ENCODE measurements at places on chromosomes 3 and 15.

DNA sequence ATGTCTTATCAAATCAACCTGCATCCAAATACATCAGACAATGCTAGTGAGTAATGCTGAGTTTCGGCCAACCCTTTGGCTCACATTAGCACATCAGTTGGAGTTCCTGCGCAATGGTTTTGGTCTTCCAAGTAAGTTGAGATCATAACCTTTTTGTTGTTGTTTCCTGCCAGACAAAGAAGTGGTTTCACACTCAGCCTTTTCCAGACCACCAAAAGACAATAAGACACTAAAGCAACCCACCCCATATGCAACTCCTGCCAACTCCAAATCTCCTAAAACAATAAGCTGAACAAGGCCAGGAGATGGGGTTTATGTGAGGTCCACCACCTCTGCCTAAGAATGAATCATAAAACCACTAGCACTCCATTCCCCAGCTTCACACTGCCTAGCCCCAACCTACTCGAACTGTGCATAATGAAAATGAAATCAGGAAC, 177.0 kb downstream of the ERC2 start:
- no peak for DNase-seq

GRCh38 chr3:78277220-78277619, 1237.3 kb downstream of the ROBO2 start:
- DNase-seq = no peak

GRCh38 chr3:197709135-197709534, 27.6 kb downstream of the RUBCN start:
- DNase-seq = no peak

GRCh38 chr3:191378142-191378812, 48.0 kb upstream of the UTS2B start:
- DNase-seq = no peak

DNA sequence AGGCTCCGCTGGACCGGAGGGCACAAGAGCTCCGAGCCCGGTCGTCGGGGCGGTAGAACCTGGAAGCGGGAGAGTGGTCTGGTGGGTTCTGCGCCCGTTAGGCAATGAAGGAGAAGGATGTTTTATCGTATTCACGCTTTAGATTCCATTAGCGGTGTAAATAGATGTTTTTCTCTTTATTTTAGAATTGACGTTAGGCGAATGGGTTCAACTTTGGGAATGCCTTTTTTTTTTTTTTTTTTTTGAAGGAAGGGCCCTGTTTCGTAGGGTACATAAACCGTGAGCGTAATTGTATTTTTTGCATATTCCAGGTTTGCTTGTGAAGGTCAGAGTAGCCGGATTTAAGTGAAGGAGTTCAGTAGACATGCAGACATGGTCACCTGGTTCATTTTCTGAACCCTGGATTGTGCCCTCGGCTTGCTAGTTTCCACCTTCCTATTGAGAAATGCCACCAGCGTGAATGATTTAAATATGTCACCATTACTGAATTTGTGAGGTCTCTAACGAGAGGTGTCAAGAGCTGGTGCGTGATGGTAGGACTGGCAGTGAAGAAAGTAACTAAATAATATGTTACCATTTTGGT, 808 bp downstream of the RBM6 start:
- DNase-seq = no peak

DNA sequence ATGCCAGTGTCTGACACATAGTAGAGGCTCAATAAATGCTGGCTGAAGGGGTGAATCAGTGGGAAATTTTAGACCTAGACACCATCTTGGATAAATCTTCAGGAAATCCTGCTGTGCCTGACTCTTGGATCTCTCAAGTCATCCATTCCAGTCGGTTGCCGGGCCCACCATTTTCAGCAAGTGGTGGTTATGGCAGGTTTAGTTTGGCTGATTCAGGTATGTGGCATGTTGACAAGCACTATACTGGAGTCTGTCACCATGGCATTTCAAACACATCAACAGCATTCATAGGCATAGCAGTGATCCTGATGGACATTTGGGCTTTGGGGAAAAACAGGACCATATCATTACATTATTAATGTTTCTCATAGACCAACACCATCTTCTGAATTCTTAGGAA, 25.7 kb upstream of the APH1B start:
- DNase-seq = no peak

DNA sequence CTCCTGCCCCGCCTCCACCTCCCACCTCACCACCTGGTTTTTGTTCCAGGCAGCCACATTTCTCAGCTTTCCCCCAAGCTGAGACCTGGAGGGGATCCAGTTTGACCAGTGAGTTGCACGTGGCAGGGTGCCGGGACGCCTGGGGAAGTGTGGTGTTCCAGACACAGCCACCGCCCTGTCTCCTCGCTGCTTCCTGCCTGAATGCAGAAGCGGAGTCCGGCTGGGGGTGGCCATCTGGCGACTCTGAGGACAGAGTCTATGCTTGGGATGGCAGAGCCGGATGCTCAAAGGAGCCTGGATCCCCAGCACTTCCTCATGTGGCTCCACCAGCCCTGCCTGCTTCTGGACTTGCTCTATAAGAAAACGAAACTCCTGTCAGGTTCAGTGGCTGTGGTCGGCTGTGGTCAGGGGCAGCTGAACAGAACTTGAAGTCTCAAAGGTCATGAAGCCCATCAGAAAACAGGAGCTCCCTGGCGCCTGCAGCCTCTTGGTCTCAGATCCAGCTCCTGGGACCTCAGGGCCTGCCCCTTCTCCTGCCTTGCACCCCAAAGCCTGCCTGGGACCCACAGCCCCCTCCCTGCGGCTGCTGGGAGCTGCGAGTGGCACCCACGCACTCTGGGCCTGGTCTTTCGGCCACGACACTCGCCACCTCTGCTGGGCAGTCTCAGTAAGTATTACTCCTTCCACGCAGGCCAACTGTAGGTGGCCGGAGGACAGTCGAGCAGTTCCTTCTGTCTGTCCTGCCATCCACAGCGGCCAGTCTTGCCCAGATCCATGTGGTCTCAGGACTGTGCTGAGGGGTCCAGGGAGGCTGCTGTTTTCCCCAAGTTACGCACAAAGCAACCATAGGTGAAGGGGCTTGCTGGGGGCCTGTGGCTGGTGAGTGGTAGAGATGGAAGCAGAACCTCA, 112.8 kb upstream of the MEF2A start:
- DNase-seq = no peak

- DNase-seq = no peak
Observed at GRCh38 chr15:91894606-91895005, 41.1 kb downstream of the SLCO3A1 start.

DNA sequence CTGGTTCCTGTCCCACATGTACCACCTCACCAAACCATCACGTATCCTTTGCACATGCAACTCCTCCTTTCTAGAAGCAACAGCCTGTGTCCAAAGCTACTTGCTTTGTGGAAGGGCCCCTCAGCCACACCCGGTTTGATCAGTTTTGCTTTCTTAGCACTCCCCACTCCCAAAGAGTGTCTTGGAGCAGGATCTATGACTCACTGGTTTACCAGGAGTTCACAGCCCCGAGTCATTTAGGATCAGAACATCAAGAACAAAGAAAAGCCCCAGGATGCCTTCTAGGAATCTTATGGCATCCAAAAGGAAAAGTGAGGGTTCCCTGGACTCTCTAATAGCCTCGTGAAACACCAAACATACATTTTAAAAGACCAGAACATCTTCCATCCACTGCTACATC, 50.7 kb upstream of the IGF1R start:
- DNase-seq = no peak

GRCh38 chr15:60695713-60696522, 217.0 kb upstream of the ICE2 start:
- peak; percentile 17 for DNase-seq

DNA sequence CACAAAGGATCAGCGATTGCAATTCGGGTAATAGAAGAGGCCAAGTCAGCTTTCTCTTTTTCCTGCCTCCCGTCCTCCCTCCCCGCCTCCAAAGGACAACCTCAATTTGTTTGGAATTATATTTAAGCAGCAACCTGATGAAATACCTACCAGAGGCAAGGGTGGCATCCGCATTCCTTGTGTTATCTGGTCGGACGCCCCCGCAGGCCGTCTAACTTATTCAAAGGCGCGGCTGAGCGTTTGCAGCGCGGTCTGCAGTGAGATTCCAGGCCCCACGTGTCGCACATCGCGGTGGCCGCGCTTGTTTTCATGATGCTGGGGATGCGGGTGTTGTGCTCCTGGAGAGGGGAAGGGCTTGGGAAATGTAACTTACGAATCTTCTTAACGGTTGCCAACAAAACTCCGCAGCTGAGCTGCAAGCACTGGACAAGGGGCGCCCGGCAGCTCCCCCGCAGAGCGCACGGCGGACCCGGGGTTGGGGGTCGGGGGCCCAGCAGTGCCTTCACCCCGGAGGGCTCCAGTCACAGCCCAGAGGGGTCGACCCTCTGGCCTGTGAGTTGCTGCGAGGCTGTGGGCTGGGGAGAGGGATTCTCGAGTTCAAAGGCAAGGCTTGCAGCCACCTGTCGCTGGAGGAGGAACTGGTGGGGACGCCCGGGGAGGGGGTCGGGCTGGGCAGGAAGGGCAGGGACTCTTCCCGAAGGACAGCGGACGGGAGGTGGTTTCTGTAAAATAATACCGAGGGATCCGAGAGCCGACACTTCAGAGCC, 20.5 kb upstream of the RGMA start:
- no peak for DNase-seq

DNA sequence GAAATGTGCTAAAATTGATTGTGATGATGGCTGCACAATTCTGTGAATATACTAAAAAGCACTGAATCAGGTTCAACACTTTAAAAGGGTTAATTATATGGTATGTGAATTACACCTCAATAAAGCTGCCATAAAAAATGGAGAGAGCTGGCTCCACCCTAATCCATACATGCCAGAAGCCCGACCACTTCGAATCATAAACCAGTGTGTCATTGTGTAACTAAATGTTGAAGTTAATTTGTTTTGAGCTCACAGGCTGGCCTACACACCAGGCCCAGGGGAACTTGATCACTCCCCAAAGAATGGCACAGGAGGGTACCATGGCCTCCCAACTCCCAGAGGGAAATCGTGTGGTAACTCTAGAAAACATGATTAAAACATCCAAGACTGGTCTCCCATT, 14.0 kb downstream of the PLCD1 start:
- no peak for DNase-seq

- no peak for DNase-seq
Observed at GRCh38 chr15:89125088-89125826, 37.0 kb downstream of the ABHD2 start.

DNA sequence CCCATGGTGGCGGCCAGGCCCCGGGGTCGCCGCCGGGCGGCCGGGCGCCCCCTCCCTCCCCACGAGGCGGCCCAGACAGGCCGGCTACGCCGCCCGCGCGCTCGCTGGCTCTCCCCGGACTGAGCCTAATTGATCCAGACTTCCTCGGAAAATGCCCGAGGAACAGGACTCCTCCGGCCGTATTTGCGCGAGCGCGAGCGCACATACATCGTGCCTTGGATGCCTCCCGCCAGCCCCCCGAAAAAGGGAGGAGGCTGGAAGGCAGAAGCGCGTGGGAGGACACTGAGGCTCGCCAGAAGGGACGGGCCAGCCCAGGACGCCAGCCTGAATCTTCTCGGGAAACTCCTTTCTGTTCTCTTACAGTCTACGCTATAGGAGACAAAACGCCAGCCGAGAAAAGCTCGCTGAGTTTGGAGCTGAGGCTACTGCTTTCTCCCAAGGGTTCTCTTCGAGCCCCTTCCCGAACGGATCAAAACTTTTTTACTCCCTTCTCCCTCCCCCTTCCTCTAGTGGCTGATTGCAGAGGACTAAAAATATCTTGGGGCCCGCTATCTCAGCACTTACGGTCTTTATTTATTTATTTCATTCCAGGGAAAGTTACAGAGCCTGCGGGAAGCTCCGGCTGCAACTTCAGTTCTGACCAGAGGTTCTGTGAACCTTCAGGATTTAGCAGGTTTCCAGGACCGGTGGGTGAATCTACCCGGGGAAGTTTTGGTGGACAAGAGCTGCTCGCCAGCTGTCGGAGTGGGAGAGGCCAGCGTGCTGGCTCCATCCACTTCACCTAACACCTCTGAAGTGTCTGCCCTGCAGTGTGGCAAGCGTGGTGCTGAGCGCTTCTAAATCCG, at the start of gene PDZRN3:
Gene PDZRN3 (minus strand): TSS at position 121 of the 845 bp plus-strand sequence.
- no peak for DNase-seq

DNA sequence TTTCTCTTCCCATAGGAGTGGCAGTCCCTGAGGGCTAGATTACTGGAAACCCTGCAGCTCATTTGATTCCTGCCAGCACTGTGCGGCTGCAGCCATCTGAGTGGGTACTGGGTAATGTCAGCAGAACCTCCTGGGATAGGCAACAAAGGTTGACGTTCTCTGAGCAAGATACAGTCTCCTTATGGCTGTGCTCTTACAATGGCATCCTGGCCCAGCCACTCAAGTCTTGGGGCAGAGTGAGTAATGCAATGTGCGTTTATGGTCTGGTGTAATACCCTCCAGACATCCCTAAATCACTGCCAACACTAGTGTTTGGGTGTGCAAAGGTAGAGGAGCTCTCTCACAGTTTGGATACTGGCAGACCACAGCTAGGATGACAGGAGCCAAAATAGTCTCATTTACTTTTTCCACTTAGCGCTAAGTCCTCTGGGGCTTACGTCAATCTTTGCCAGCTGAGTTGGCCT, 775.8 kb downstream of the ZNF385D start:
- no peak for DNase-seq

- DNase-seq = no peak
Observed at GRCh38 chr3:119659606-119660291, 640 bp downstream of the POPDC2 start.

DNA sequence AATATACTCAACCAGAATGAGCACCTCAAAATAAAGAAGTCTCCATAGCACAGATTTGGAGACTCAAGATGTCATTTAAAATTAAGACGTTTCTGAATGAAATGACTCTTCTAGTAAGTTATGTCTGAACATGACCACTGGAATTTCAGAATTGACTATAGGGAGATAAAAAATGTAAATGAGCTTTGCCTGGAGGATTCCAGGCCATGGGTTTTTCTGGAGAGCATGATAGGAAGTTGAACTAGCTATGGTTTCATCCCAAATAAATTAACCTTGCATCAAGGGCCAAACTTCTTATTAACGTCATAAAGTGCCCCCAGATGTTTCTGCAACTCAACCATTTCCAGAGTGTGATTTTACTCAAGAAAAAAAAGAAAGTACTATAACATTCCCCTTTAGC, 222.6 kb upstream of the NR2F2 start:
- DNase-seq = no peak

- no peak for DNase-seq
Observed at GRCh38 chr3:185930393-185931107, 7.3 kb downstream of the TRA2B start.

DNA sequence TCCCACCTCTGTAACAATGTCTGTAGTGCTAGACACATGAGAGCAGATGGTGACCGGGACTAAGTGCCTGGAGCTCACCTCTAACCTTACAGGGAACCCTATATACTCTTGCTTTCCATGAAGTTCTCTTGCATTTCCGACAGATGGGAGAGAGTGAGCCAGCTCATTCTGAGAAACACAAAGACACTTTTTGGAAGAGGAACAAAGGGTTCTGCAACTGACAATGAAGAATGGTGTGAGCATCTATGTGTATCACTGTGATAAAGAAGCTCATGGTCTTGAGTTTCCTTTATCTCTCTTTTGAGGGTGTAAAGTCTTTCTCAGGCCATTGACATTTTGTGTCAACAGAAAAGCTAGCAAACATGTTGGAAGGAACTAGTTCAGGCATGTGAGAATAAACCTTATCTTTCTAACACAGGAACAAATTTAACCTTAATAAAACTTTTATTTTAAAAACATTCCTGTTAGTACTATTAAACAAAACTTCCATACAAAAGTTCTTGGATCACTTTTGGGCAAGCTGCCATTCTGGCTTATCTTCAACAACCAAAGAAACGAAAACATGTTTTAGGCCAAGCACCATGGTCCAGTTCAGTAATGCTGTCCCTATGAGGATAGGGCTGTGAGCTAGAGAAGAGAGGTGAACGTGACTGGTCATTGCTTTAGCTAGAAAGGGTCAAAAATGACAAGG, 142.7 kb downstream of the THRB start:
- DNase-seq = no peak

- no peak for DNase-seq
Observed at GRCh38 chr15:71278989-71279756, 163.9 kb downstream of the THSD4 start.
